Effector CD4-positive, alpha-beta T cell (primary cell): ENCODE measurements at places on chromosomes 5 and 9.

DNA sequence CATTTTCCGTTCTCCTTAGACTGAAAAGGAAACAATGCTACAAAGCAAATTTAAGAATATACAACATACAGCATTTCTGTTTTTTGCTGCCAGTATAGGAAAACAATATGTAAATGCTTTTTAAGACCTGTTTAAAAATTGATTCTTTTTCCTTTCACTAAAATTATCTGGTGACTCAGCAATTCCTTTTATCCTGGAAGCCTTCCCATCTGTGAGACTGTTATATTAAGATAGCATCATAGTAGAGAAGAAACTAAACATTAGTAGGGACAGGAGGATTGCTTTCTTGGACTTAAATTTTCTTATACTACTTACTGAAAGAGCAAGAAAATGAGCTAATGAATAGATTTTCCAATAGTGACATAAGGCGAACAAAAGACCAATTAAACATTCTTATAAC lies 30.0 kb upstream of the GPR21 start:
- no peak for DNase-seq

DNA sequence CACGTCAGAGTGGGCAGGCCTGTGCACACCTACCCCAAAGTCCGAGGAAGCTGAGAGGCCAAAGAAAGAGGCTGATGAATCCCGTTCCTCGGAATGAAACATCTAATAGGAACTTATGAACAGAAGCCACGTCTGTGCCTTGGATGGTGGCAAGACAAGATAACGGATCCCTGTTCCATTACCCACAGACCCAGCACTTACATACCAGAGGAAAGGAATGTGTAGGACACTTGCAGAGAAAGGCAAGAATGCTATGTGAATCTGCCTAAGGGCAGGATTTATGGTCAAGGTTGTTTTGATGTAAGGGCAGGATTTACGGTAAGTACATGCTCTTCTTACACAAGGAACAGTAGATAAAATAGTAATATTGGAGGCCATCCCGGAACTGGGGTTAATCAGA lies 93.2 kb downstream of the WDR41 start:
- no peak for DNase-seq

DNA sequence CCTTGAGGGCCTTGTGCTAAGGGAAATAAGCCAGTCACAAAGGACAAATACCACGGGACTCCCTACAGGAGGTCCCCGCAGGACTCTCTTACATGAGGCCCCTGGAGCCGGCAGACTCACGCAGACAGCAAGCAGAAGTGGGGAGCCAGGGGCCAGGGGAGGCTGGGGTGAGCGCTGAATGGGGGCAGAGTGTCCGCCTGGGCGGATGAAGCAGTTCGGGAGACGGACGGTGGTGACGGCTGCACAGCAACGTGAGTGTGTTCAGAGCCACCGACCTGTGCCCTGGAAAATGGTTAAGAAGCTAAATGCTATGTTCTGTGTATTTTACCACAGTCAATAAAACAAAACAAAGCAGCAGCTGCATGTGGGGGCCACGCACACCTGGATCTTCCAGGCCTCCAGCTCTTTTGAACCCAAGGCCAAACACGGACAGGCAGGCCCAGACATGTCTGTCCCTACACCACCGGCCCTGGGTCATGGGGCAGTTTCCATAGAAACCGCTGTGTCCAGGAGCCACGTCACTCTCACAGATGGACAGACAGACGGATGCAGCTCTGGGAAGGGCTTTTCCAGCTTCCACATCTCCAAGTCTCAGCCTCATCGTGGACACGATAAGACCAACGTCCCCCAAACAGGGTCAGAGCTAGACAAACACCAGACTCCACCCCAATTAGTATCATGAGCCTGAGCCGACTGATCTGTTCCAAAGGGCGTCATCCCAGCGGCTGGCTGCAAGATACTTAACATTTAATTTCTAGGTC lies 103.9 kb downstream of the VAV2 start:
- no peak for DNase-seq

DNA sequence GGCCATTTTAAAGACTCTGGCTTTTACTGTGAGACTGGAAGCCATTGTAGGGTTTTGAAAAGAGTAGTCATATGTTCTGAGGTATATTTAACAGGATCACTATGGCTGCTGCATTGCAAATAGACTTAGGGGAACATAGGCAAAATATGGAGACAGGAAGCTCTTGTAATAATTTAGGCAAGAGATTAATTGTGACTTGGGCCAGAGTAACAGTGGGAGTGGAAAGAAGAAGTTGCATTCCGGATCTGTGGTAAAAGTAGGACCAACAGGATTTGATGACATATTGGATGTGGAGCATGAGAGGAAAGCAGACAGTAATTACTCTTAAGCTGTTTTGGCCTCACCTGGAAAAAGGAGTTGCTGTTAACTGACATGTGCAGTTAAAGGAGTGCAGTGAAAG lies 85.6 kb downstream of the SMIM15 start:
- DNase-seq, result no peak

DNA sequence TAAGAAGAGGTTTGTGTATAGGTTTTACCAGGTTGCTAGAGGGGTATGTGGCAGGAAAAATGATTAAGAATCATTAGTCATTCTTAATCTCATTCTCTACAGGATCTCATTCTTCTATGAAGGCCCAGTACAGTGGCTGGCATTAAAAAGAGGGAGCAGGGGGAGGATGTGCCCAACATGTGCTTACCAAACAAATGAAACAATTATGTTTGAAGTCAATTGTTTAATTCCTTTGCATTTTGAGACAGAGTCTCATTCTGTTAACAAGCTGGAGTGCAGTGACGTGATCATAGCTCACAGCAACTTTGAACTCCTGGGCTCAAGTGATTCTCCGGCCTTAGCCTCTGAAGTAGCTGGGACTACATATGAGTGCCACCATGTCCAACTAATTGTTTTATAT lies 23.0 kb downstream of the FNIP1 start:
- no peak for DNase-seq

- DNase-seq, result no peak
These were observed 213.4 kb downstream of the PLK2 start for GRCh38 chr5:58246461-58246944.

- DNase-seq, result no peak
These were observed 208.5 kb upstream of the TRPM3 start for GRCh38 chr9:71329873-71330272.

DNA sequence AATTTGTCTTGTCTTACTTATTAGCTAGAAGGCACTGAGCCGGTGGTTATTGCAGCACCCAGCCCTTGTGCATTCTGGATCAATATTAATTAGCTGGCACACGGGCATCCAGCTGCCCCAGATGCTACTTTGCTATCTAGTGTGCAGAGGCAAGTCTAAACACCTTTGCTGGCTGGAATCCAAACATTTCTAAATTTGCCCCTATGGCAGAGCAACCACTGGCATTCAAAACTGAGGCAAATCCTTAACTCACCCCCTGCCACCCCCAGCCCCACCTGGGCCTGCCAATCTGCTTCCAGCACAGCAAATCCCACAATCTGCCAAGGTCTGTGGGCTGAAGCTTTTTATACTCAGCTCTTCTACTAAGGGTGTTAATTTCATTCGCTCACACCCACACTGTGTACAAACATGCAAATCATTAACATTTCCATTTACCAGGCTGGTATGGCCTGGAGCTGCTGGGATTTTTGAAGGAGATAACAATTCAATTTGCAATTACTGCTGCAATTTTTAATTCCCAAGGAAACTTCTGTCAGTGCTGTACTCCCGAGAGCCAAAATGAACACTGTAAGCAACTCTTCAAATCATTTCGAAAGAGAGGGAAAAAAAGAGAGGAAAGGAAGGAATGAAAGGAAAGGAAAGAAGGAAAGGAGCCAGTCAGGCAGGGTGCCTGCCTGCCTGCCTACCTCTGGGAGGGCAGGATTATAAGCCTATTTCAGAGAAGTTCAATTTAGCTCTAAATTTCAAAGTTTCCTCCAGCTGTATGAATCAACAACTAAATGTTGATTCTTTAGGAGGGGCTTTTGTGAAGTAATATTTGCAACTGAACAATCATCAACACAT lies 35.5 kb downstream of the RAPGEF1 start:
- no peak for DNase-seq

GRCh38 chr9:134317790-134318414 lies 8.4 kb upstream of the RXRA start:
- DNase-seq, result no peak

GRCh38 chr5:103305809-103306208 lies 47.2 kb downstream of the MACIR start:
- DNase-seq, result no peak

DNA sequence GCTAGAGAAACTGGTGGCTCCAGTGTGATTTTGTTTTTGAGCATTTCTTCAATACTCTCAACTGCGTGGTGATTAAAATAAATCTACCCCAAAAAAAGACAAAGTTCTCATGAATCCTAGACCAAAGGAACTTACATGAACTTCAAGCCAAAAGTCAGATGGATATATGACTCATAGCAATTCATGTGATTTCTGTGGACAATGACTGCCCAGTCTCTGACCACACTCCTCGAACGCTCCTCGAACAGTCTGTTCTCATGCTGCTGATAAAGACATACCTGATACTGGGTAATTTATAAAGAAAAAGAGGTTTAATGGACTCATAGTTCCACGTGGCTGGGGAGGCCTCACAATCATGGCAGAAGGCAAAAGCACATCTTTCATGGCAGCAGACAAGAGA lies 46.4 kb upstream of the CEP78 start:
- no peak for DNase-seq

DNA sequence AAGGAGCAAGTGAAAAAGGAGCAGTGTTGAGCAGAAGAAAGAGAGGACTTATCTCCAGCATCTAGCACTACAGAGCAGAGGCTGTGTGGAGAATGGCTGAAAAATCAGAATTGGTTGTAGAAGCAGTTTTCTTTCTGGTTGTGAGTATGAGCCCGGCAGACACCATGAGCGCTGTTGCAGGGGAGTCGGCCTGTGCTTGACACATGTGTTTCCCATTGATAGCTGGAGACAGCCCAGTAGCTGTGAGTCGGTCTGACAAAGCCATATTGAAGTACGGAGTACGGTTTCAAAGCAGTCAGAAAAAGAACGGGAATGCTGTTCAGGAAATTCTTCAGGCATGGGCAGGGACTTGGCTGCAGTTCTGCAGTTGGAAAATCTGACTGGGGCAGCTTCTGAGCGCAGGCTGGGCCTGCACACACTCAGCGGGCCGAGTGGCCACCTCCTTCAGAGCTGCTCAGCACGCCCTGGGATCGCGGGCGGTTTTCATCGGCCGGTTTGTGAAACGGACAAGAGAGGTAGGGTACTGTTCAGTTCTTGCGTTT lies at the start of gene SGCD:
TSS of gene SGCD (plus strand) at position 447 of the 542 bp plus-strand sequence.
- no peak for DNase-seq
